ELF-1 (cell line): ENCODE measurements at places on chromosomes 2 and 18.

- DNase-seq: no peak
Observed at GRCh38 chr18:69328086-69328485, 72.6 kb upstream of the DOK6 start.

DNA sequence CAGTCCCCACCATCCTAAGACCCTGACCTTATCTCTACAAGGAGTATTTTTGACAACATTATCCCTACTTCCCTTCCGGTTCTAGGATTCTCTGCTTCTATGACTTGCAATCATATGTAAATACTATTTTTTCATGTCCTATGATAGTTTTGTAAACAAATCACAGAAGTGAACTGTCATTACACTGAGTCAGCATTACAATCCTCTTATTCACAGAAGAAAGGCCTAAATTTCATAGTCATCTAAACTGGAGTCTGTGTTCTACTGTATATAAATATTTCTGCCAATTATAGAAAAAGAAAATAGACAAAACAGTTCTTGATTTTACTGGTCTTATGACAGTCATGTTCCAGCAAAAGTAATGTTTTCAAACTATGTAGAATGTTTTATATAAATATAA lies 265.1 kb downstream of the NCKAP5 start:
- DNase-seq: no peak

DNA sequence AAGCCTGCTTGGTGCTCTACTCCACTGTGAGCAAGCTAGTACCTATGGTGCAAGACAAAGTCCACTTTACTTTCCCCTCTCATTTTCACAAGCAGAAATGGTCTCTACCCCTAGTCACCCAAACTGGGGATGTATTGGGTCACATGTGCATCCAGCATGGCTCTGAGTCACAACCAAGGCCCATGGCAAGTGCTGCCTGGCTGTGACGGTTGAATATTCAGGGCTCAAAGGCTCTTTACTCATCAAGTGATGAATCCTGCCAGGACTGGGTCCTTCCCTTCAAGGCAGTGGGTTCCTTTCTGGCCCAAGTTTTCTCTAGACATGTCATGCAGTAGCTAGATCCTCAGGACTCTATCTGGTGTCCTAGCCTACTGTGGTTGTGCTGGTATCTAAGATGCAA lies 311.5 kb downstream of the DLGAP1 start:
- DNase-seq: no peak

GRCh38 chr2:181679544-181679979 lies 755 bp downstream of the NEUROD1 start:
- no peak for DNase-seq

- DNase-seq: no peak
Observed at GRCh38 chr2:100281521-100282438, 40.5 kb downstream of the LONRF2 start.

- peak; percentile 68 for DNase-seq
Observed at GRCh38 chr2:45256867-45257641, 247.8 kb upstream of the SIX2 start.

- no peak for DNase-seq
Observed at GRCh38 chr2:96808176-96808837, 7.8 kb upstream of the CNNM3 start.

DNA sequence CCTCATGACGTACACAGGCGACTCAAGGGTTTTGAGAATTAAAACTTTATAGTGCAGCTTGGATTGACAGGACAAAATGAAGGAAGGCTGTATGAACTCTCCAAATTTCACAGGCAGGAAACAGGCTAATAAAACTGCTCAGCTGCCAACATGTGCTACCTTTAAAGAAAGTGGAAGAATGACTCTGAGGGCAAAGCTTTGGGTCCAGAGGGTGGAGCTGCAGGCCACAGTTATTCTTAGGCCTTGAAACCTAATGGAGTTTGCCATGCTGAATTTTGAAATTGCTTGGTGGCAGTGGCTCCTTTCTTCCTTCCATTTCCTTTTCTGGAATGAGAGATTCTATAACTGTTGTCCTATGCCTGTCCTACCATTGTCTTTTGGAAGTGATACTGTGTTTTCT lies 34.8 kb downstream of the HAT1 start:
- peak; percentile 8 for DNase-seq

- DNase-seq: no peak
Observed at GRCh38 chr18:24446953-24447538, 13.4 kb upstream of the HRH4 start.

- DNase-seq: no peak
Observed at GRCh38 chr2:181627545-181627944, 29.4 kb downstream of the CERKL start.

DNA sequence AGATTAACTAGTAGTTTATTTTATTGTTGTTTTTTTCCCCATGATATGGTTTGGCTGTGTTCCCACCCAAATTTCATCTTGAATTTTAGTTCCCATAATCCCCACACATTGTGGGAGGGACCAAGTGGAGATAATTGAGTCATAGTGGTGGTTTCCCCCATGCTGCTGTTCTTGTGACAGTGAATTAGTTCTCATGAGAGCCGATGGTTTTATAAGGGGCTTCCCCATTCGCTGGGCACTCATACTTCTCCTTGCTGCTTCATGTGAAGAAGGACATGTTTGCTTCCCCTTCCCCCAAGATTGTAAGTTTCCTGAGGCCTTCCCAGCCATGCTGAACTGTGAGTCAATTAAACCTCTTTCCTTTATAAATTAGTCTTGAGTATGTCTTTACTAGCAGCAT lies 36.5 kb downstream of the GALNT14 start:
- DNase-seq: no peak

- no peak for DNase-seq
Observed at GRCh38 chr2:158115202-158115767, 13.6 kb downstream of the UPP2 start.

- DNase-seq: no peak
Observed at GRCh38 chr2:39730685-39731302, 48.3 kb downstream of the THUMPD2 start.

- DNase-seq: no peak
Observed at GRCh38 chr2:39718483-39718882, 52.8 kb downstream of the TMEM178A start.

- no peak for DNase-seq
Observed at GRCh38 chr2:171745141-171745540, 57.9 kb downstream of the DYNC1I2 start.

- no peak for DNase-seq
Observed at GRCh38 chr2:106172649-106173048, 21.5 kb downstream of the UXS1 start.

- no peak for DNase-seq
Observed at GRCh38 chr2:60400462-60401246, 152.8 kb downstream of the BCL11A start.

GRCh38 chr2:6820903-6821584 lies 44.7 kb downstream of the CMPK2 start:
- no peak for DNase-seq

GRCh38 chr2:31081492-31081891 lies 56.7 kb downstream of the GALNT14 start:
- DNase-seq: no peak

GRCh38 chr2:105645031-105645937 lies 99.4 kb upstream of the NCK2 start:
- DNase-seq: peak; percentile 87

DNA sequence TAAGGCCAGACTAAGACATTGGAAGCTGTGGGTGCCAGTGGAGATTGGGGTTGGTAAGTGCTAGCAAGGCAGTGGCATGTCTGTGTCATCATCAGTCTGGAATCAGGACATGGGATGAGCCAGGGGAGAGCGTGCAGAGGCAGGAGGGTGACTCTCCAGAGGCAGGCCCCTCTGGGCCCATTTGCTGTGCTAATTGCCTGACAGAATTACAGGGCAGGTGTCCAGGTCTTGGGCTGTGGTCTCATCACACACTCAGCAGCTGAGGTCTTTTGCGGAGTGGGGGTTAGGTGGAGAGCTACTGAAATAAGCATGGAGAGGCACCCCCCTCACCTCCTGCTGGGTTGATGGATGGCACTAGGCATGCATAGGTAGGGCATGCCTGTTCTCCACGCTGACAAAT lies 57.4 kb downstream of the CELF4 start:
- DNase-seq: no peak

GRCh38 chr2:219081096-219081495 lies 20.4 kb upstream of the IHH start:
- DNase-seq: peak; percentile 27
